KBM-7 (cell line): ENCODE measurements at places on chromosomes 2 and 18.

DNA sequence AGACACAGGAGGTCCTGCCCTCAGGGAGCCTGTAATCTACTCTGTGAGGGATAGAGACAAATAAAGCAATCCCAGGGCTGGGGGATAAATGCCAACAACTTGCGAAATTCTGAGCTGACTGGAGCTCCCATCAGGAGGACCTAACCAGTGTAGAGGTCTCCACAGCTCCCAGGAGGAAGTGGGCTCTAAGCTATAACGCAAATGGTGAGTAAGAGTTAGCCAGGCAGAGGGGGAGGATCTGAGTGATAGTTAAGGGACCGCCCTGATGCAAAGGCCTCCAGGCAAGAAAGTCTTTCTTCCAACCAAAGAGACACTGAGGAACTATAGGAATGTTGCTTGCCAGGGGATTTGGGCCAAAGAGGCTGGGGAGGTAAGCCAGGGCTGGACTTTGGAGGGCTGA, 16.0 kb upstream of the ZNF532 start:
- DNase-seq: no peak

DNA sequence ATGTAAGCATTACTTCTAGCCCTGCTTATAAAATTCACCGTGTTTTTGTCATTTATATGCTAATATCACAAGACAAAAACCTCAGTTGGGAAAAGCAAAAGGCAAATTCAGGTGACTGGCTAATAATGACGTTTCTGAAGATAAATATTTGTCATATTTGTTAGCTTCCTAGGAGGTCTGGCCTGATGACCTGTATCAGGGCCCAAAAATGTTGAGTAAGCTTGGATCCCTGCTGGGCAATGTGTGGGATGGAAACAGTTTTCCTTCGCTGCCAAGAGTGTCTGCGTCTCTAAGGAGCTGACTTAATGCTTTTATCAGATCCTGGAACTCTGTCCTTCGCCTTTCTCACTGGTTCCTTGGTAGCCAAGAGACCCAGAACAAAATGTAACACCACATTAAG, 230.1 kb upstream of the PXDN start:
- no peak for DNase-seq

- no peak for DNase-seq
These were observed 53.5 kb upstream of the SLC25A52 start for GRCh38 chr18:31814132-31814531.

DNA sequence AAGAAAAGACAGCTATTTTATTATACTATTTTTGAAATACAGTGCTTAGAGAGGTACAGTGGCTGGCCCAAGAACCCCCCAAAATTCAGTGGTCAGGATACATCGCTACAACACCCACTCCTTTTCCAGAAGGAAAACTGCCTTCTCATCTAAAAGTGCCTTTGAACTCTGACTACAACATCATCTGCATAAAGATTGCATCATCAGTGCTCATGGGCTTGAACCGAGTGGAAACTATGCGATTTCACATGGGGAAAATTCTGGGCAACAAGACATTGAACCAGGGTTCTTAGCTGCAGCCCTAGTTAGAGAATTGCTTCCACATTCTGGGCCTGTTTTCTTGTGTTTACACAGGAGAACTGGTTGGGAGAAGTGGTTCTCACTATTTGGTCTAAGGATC, 294.6 kb upstream of the SLC14A2 start:
- DNase-seq: no peak

DNA sequence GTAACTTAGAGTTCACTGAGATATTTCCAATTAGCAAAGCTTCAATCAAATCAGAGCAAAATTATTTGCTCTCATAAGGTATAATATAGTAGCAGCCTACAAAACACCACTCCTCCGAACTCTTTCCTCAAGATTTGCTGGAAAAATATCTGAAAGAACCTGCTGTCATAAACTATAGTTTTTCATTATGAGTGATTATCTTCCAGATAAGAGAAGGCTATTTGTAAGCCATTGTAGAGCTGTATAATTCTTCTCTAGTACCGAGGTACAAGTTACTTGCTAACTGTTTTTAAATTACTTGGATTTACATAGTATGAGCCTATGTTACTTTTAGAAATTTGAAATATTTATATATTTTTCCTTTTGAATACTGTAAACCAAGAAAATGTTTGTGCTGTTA, 2.1 kb downstream of the NDC80 start:
- DNase-seq: no peak

GRCh38 chr18:68478246-68478645, 236.7 kb downstream of the TMX3 start:
- no peak for DNase-seq

DNA sequence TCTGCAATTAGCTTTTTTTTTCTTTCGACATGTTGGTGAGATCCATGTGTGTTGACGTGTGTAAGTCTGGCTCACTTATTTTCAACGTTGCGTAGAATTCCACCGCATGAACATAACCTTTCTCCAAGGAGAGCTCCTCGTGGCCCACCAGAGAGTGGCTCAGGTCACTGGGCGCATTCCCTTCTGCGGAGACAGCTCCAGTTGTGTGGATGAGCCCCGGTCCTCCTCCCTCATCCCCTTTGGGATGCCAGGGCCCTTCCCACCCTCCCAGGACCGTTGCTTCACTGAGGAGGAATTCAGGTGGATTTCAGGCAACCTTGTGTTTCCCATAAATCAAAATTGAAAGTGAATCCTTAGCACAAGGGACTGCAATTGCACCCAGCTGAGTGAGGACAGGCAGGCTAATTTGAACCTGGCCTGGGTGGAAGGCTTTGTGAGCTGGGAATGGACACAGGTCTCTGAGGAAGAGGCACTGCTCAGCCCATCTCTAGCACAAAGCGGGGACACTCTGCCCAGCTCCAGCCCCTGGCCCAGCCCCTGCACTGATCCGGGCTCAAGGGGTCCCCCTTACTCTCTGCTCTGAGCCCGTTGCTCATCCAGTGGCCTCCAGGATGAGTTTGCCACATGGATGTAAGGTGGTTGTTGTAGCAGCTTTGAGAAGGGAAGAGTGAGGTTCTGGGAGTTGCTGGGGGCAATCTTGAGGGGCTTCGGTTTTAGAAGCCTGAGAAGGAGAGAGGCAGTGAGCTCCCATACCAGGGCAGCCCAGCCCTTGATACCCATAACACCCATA, 57.8 kb upstream of the HAAO start:
- no peak for DNase-seq

GRCh38 chr2:25700221-25700660, 26.9 kb upstream of the DTNB start:
- DNase-seq: peak; percentile 60

- DNase-seq: no peak
These were observed 2.8 kb upstream of the DIPK1C start for GRCh38 chr18:74459889-74460288.

GRCh38 chr2:85216927-85217326, 83.7 kb downstream of the TCF7L1 start:
- no peak for DNase-seq

DNA sequence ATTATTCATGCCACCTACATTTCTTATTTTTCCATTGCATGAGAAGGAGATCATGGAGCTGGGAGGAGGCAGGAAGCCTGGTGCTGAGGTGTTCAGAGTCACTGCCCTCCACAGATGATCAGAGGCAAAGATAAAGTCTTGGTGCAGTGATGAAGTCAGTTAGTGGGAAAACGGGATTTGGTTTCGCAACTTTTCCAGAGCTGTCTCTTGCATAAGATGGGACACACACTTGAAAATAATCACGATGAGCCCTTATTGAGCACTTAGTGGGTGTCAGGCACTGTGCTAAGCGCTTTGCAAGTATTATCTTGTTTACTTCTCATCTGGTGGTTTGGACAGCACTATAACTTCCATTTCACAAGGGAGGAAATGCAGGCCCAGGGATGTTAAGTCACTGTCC, 222.1 kb upstream of the SMAD2 start:
- DNase-seq: no peak

- no peak for DNase-seq
These were observed 51.9 kb downstream of the ESCO1 start for GRCh38 chr18:21548647-21549046.

GRCh38 chr2:231183851-231184250, 14.6 kb upstream of the ARMC9 start:
- DNase-seq: no peak

DNA sequence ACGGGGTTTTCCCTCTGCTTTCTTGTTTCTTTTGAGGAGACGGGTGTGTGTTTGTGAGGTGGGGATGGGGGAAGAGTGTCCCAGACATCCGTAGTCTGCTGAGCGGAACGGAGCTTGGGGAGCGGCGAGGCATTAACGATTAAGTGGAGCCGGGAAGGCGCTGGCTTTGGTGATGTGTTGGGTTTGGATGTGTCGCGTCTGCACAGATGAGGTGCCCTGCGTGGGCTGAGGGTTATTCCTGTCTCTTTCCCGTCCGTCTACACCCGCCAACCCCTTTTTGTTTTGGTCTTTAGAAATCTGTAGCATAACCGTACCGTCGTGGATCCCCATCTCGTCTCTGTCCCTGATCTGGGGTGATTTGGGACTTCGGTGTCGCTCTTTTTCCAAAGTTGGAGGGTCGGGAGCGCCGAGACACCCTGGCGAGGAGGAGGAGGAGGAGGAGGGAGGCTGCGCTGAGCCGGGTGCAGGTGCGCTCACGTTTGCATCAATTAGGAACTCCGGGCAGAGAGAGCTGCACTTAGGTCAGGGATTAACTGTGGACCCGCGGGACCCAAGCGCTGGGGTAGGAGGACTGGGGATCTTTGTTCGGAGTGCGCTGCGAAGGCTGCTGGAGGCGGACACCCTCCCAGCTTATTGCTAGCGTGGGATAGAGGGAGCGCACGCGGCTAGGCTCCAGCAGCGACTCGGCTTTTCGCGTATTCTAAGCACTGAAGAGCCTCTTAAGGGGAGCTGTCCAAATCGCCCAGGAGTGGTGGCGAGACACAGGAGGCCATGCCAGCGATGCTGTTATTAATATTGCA, 720.3 kb downstream of the DPP10 start:
- no peak for DNase-seq

- no peak for DNase-seq
These were observed 106.9 kb upstream of the RGPD4 start for GRCh38 chr2:107719836-107720235.

DNA sequence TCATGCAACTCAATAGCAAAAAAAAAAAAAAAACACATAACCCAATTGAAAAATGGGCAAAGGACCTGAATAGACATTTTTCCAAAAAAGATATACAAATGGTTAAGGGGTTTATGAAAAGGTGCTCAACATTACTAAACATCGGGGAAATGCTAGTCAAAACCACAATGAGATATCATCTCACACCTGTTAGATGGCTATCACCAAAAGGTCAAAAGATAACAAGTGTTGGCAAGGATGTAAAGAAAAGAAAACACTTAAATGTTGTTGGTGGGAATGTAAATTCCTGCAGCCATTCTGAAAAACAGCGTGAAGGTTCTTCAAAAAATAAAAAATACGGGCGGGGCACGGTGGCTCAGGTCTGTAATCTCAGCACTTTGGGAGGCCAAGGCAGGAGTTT, 112.4 kb upstream of the CAB39 start:
- no peak for DNase-seq

DNA sequence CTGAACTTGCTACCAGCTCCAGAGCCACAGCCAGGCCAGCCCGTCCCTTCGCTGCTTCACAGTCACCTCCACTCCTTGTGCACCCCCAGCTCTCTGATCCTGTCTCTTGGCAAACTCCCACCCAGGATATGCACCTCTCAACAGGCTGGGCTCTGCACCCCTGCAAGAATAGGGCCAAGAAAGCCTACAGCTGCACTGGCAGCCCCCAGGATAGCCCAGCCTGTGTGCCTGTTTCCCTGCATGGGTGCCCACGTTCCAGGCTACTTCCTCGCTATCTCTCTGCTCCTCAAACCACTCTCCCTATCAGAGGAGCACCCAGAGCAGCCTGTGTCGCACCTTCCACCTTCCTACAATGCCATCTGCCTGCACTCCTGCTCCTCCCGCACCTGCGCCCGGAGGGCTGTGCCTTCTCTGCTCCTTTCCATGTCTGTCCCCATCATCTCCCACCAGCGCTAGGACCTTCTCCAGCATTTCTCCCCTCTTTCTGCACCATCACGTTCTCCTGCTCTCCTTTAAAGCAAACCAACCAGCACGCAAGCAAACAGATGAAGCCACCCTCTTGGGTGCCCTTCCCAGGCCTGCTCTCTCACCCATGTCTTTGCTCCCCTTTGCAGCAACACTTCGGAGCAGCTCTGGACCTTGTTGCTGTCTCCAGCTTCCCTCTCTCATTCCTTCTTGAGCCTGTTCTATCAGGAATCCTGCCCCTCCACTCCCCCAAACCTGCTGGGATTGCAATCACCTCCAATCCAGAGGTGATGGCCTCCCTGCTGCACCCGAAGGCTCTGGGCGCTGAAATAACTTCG, 313.2 kb upstream of the HS6ST1 start:
- no peak for DNase-seq

GRCh38 chr2:232973011-232973735, 39.9 kb downstream of the NGEF start:
- DNase-seq: no peak

DNA sequence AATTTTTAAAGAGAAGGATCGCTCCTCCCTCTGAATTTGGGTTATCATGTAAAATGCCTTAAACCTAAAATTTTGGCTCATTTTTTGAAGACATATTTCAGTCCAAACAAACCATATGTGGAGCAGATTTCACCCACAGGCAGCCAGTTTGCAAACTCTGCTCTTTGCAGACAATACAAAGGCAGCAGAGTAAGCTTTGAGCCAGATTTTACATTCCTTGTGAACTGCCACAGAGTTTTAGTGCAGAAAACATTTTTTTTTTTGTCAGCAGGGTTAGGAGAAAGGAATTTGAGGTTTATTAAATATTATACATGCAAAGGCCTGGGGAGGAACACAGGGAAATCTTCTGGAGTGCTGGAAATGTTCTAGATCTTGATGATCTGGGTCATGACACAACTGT, 171.9 kb upstream of the FN1 start:
- no peak for DNase-seq

DNA sequence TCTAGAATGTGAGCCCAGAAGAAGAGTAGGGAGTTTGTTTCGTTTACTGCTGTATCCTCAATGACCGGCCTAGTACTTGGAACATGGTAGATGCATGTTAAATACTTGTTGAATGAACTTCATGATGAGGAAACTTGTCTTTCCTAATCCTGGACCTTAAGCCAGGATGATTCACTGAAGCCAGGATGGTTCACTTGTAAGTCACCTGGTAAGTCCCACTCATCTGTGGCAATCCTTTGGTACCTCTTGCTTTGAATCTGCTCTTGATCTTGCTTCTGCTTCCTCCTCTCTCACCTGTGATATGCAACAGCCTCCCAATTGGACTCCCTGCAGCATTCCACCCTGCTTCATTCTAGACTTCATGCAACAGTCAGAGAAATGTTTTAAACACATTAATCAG, 43.6 kb downstream of the QPCT start:
- DNase-seq: no peak

DNA sequence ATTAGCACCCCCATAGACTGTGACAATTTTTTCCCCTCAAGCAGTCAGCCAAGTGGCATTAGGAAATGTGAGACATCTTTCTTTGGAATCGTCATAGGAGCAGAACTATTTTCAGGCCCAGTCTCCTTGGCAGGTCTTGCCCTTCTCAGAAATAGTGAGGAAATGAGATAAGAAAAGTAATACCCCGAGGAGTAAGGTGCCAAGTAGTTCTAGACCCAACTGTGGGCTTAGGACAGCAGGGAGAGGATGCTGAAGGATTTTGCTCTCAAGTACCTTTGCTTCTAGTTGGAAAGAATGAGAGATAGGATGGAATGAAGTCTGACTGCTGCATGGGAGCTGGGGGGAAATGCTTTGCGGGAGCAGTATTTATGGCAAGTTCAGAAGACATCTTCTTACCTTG, 31.8 kb downstream of the PRKCE start:
- DNase-seq: no peak
